NCI-H1417 treated with DMSO at 0.1 percent for 48 hours (cell line): ENCODE measurements at places on chromosomes 6 and 20.

DNA sequence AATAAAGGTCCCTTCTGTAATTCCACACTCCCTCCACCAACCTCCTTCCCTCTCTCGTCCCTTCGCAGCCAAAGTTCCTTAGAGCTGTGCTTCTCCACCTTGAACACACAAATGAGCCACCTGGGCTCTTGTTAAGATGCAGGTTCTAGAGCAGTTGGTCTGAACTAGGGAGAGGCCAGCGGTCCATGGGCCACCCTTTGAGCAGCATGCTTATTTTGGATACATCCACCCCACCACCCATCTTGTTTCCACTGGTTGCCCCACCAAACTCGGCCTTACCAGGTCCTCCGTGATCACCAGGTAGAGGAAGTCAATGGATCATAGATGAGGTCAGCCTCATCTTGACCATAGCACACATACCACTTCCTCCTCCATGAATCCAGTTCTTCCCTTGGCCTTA is 7.3 kb upstream of the BPIFA2 start:
- no peak for DNase-seq

DNA sequence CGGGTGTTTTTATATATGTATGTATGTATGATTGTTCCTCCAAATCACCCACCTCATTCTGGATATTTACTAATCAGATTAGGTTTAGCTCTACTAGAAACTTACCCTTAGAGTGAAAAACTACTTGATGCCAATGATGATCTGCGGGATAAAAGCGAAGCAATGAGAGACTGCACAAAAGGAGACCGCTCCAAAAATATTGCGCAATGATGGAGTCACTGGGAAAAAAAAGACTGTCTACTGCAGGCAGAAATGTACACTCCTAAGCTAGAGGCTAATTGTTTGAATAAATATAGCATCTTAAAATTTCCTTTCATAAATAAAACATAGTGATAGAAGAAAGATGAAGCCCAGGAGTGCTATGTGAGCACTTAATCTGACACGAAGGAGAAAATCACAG is 7.3 kb downstream of the RAB32 start:
- DNase-seq: no peak

GRCh38 chr6:112362812-112363570 is 15.9 kb downstream of the RFPL4B start:
- no peak for DNase-seq

DNA sequence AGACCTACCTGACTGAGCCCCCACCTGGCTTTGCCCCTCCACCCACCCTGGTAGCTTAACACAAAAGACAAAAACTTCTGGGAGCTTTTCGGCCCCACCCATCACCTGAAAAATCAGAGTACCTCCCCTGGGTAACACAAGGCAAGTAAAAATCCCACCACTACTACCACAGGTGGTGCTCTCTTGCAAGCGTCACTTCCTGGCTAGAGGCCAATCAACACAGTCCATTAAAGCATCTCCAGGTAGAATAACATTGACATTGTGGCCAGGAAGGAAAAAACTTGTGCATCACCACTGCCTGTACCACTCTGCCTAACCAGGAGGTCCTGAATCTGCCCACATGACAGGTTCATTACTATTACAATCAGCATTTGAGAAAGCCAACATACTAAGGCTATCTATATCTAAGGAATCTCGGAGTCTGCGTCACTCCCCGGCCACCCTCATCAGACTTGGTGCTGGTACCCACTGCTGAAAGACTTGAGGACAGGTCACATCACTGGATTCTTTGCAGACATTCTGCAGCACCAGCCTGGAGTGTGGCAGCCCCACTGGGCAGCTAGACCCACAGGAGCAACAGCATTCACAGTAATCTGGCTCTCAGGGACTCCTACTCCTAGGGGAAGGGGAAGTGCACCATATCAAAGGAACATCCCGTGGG is 125.9 kb downstream of the CDK19 start:
- DNase-seq: no peak

- peak; percentile 31 for DNase-seq
Measured at GRCh38 chr6:46983007-46983411, 59.1 kb downstream of the ADGRF1 start.

DNA sequence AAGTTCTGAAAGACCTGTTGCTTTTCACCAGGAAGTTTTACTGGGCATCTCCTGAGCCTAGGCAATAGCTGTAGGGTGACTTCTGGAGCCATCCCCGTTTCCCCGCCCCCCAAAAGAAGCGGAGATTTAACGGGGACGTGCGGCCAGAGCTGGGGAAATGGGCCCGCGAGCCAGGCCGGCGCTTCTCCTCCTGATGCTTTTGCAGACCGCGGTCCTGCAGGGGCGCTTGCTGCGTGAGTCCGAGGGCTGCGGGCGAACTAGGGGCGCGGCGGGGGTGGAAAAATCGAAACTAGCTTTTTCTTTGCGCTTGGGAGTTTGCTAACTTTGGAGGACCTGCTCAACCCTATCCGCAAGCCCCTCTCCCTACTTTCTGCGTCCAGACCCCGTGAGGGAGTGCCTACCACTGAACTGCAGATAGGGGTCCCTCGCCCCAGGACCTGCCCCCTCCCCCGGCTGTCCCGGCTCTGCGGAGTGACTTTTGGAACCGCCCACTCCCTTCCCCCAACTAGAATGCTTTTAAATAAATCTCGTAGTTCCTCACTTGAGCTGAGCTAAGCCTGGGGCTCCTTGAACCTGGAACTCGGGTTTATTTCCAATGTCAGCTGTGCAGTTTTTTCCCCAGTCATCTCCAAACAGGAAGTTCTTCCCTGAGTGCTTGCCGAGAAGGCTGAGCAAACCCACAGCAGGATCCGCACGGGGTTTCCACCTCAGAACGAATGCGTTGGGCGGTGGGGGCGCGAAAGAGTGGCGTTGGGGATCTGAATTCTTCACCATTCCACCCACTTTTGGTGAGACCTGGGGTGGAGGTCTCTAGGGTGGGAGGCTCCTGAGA is at the start of gene HFE:
Gene HFE (plus strand): TSS at position 146 of the 832 bp plus-strand sequence. CDS start 12 bp downstream, at position 158.
- DNase-seq: no peak

GRCh38 chr6:17103715-17104114 is 1.9 kb downstream of the STMND1 start:
- no peak for DNase-seq

DNA sequence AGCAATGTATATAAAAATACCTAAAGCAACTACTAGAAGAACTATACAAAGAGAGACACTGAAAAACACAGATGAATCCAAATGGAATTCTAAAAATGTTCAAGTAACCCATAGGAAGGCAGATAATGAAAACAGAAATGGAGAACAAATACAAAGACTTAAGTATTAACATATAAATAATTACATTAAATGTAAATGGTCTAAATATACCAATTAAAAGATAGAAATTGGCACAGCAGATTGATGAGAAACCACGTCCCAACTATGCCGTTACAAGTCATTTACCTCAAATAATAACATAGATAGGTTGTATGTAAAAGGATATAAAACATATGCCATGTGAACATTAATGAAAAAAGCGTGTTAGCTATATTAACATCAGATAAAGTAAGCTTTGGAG is 40.1 kb downstream of the CEP85L start:
- DNase-seq: no peak

DNA sequence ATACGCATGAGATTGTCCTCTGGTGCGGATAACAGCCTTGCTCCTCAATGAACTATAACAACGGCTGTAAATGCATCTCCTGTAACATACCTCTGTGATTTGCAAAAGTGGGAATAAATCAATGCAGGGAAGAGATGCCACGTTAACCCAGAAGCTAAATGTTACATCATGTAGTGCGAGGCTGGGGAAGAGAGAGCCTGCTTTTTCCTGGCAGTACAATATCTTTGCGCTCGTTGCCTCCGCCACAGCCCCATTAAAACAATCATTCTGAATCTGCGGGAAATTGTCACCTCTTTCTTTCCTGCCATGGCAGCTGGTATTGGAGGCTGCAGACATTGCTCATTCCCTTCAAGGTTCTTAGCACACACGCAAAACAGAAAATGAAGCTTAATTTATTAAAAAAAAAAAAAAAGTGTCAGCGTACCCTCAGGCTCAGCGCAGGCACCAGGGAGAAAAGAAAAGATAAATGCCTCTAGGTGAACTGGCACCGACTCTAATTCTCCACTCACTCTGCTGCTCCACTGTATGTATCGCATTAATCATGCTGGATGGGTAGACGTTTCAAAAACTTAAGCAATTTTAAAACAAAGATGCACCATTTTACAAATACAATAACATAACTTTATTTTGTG is 70.2 kb upstream of the TFB1M start:
- no peak for DNase-seq

DNA sequence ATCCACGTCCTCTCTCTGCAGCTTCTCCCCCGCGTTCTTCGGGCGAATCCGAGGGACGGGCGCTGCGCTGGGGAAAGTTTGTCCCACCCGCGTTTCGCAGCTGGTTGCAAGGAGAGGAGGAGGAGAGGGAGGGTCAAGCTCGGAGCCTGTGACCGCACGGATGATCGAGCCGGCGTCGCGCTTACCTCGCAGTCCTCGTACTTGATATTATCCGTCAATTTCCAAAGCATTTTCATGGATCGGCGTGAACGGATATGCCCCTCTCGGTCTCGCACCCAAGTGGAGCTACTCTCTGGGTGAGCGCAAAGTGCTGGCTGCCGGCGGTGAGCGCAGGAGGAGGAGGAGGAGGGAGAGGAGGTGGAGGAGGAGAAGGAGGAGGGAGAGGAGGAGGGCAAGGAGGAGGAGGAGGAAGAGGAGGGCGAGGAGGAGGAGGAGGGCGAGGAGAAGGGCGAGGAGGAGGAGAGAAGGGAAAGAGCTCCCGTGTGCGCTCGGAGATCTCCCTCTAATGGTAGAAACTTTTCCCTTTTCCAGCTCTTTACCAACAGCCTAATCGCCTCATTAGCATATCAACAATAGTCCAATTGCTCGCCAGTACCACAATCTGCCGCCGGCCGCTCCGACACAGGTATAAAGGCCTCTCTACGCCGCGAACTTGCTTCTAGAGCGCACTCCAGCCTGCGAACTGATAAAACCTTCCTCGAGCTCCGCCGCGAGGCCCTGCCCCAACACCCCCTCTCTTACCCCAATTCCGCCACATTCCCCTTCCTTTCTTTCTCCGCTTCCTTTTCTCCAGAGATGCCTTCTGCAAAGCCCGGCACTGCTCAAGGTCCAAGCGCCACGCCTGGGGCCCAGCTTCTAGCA is at the start of gene TFAP2A:
Gene TFAP2A (minus strand): TSS at position 319 of the 861 bp plus-strand sequence. CDS start 83 bp downstream, at position 236.
- no peak for DNase-seq

GRCh38 chr6:155614606-155615005 is 159.0 kb upstream of the NOX3 start:
- DNase-seq: no peak

- DNase-seq: no peak
Measured at GRCh38 chr6:113493991-113494390, 363.2 kb upstream of the MARCKS start.

- DNase-seq: no peak
Measured at GRCh38 chr20:9230406-9230805, 161.5 kb downstream of the PLCB4 start.

DNA sequence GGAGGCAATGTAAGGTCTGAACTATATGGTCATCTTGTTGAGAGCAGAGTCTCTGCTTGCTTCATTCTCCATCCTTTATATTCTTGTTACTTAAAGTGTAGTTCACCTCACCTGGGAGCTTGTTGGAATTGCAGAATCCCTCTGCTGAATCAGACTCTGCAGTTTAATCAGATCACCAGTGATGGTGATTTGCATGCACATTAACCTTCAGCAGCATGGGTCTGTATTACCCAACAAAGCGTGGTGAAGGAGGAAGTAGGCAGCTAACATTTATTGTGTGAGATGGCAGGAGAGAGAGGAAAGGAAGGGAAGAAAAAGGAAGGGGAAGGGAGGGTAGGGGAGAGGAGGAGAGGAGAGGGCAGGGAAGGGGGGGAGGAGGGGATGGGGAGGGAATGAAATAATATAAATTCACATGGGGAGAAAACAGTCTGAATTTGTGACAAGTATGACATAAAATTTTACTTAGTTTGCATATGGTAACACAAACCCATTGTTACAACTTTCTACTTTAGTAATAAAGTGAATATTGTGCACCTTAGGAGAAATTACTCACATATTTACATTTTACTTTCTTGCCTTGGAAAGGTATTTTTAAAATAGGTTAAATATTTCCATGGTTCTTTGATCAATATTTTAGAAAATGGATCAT is 740.7 kb downstream of the DHX35 start:
- no peak for DNase-seq
